Keratinocyte (primary cell): ENCODE measurements at places on chromosomes 6 and 20.
A peak's percentile ranks its signal among the peaks of the same experiment; 100 is the strongest.

- DNase-seq, result no peak
Measured at GRCh38 chr6:83601119-83601518, 88.8 kb downstream of the PRSS35 start.

DNA sequence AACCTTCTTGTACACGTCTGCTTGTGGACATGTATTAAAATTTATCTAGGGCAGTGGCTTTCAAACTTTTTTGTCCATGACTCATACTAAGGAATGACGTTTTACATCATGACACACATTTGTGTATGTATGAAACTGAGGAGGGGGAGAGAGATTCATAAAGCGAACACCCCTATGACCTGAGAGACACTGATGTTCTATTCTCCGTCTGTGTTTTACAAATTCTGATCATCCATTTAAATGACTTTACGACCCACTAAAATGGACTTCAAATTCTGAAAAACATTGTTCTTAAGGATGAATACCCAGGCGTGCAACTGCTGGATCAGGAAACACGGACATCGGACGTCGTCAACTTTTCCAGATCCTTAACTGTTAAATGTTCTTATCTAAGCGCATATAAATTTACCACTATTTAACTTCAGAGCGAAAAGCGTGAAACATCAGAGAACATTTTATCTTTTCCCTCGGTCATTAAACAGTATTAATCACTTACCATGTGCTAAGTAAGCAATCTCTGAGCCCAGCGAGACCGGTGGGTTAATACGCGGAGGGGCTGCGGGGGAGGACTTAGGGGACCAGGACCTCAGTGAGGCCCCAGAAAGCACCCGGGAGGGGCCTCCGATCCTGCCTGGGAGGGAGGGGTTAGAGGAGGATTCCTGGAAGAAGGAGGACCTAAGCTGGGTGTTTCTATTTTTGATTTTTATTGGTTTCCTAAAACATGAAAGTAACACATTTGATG, 1.2 kb downstream of the PLAGL1 start:
- no peak for DNase-seq

DNA sequence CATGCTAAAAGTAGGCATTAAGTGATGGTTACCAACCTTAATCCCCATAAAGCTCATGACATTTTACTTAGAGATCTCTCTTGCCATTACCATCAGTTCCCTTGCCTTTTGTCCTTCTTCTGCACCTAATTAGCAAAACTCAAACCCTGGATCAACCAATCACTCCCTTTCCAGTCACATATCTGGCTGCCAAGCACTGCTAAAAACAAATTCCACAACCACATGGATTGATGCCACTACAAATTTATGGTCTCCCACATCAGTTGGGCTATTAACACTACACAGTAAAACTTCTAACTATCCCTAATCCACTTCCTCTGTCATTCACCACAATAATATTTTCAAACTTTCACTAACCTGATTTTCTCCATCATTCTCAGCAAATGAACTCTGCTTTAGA, 54.3 kb upstream of the RNF146 start:
- DNase-seq, result no peak

- no peak for DNase-seq
Measured at GRCh38 chr6:17986656-17987446, 584 bp downstream of the KIF13A start.

GRCh38 chr6:164356814-164357213, 942.3 kb downstream of the QKI start:
- DNase-seq, result no peak

DNA sequence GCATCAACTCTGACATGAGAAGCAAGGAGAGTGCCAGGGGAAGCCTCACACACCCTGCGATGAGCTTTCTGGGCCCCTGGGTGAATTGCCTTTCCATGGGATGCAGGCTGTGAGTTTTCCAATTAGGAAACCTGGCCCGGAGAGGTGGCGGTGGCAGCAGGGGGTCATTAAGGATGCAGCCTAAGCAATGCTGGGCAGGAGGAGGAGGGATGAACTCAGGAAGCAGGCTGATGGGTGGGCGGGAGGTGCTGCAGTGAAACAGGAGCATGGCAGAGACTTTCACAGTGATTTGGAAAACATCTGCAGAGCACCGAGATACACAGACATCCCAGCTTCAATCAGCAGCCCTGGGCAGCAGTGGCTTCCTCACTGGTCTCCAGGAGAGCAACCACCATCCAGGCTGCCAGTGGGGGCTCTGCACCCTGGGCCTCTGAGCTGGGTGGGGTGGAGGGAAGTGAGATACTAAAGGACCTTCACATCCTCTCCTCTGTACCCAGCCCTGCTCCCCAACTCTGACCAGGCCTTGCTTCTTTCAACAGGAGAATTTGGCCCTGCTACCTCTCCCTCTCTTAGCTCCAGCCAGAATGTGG, 44.9 kb downstream of the LRFN2 start:
- DNase-seq, result no peak

DNA sequence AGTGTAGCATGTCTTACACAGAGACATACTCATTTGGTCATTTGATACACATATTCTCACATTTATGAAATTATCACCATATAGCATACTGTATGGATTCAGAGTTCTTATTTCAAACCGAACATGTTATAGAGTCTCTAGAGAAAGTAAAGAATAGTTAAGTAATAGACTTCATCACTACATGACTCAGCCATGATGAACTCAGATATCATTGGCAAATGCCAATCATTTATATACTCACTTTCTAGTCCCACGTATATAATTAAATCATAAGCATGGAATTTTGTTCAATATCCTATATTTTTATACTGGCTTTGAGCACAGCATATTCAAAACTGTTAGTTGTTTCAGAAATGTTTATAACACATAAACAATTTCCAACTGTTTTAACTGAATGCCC, 749.9 kb downstream of the HACE1 start:
- DNase-seq, result no peak

DNA sequence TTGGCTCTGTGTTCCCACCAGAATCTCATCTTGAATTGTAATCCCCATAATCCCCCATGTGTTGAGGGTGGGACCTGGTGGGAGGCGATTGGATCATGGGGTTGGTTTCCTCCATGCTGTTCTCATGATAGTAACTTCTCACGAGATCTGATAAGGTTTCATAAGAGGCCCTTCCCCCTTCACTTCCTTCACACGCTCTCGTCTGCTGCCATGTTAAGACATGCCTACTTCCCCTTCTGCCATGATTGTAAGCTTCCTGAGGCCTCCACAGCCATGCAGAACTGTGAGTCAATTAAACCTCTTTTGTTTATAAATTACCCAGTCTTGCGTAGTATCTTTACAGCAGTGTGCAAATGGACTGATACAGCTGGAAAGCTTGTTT, 90.0 kb downstream of the ELOVL5 start:
- DNase-seq, result no peak

- DNase-seq, result no peak
Measured at GRCh38 chr6:159897603-159898002, 6.8 kb downstream of the MAS1 start.

- DNase-seq, result no peak
Measured at GRCh38 chr6:168683621-168684020, 242.6 kb downstream of the SMOC2 start.

- peak; percentile 54 for DNase-seq
Measured at GRCh38 chr6:134111062-134111677, 58.7 kb upstream of the SLC2A12 start.

GRCh38 chr20:44264287-44264686, 17.2 kb downstream of the GDAP1L1 start:
- no peak for DNase-seq

DNA sequence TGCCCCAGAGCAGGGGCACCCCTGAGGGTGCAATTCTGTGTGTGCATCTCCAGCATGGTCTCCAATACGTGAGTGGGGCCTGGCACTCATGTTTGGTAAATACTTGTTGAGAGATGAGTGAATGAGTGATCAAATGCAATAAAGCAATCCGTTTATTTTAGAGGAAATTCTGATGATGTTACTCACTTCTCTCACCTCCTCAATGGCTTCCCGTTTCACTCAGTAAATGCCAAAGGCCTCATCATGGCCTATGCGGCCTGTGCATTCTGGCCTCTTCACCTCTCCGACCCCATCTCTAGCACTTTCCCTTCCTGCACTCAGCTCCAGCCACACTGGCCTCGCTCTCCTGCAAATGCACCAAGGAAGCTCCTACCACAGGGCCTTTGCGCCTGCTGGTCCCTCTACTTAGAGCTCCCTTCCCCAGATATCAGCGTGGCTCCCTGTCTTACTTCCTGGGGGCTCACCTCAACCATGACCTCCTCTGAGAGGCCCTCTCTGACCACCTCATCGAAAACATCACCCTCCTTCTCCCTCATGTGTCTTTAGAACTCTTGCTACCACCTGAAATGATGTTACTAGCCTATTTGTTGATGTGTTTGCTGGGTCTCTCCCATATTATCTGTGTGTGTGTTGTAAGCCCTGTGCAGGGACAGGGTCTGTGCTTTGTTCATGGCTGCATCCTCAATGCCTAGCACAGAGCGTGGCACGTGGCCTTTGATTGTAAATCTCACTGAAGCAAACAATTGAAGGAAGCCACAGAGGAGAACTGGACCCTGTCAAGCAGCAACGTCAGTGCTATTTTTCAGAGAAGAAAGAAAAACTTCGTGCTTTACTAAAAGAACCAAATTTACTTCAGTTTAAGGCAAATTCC, 42.6 kb downstream of the RAB44 start:
- no peak for DNase-seq
